ENCODE measurements at places on chromosomes 1 and 21.
A peak's percentile ranks its signal among the peaks of the same experiment; 100 is the strongest.

GRCh38 chr1:240385985-240386978 is 225.7 kb downstream of the GREM2 start:
- DNase-seq = no peak

DNA sequence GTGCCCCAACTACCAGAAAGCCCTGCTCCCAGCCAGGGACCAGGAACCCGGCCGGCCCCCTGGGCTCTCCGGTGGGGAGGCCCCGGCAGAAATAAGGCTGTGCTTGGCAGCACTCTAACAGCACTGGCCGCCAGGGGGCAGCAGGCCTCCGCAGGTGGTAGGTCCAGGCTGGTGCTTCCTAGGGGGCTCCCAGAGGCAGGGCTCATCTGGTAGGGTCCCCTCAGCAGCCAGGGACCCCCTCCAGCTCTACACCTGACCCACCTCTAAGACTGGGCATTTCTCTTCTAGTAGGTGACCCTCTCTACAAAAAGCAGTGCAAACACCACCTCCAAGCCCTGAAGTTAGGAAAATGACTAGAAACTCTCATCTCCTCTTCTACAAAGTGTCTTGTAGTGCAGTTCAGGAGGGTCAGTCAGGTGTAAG is 85.6 kb downstream of the STUM start:
- peak; percentile 74 for DNase-seq

- no peak for DNase-seq
Measured at GRCh38 chr1:55400508-55400907, 185.3 kb upstream of the USP24 start.

DNA sequence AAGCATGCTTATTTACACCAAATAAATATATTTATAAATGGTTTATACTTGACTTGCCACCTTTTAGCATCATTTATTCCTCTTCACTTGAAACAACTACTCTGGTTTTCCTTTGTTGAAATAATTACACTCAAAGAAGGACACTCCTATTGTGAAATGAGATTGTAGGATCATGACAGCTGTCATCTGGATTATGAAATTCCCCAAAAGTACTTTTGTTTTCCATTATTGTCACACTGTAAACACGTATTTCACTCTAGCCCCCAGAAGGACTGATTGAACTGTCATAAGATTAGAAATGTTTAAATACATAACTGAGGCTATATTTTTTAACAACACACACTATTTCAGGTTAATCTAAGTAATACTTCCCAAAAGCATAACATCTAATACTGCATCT is 593.8 kb downstream of the LRRIQ3 start:
- DNase-seq = no peak

- DNase-seq = no peak
Measured at GRCh38 chr1:210571356-210572284, 242.9 kb downstream of the HHAT start.

All from activated T-cell treated with anti-CD3 and anti-CD28 coated beads for 24 hours (primary cell).